NCI-H2029 (cell line): ENCODE measurements at places on chromosomes 16 and 17.

DNA sequence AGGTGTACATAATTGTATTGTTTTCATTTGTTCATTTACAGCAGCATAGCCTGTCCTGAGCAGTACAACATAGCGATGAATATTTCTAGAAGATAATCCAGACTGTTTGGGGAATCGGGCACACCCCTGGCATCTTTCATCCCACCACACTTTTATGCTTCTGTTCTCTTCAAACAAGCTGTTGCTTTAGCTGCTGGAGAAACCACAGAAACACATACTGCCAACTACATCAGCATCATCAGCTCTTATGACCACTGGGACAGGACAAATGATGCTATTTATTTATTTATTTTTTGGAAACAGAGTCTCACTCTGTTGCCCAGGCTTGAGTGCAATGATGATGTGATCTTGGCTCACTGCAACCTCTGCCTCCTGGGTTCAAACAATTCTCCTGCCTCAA is 22.6 kb upstream of the HAPSTR1 start:
- no peak for DNase-seq

- no peak for DNase-seq
These were observed 199.8 kb downstream of the NPIPA7 start for GRCh38 chr16:16578701-16579100.

DNA sequence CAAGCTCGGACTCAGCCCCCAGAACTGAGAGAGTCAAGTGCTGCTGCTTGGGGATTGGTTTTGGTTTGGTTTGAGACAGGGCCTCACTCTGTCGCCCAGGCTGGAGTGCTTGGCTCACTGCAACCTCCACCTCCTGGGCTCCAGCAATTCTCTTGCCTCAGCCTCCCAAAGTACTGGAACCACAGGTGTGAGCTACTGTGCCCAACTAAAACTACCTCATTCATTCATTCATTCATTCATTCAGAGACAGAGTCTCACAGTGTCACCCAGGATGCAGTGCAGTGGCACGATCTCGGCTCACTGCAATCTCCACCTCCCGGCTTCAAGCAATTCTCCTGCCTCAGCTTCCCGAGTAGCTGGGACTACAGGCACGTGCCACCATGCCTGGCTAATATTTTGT is 24.7 kb downstream of the UNKL start:
- DNase-seq: no peak

DNA sequence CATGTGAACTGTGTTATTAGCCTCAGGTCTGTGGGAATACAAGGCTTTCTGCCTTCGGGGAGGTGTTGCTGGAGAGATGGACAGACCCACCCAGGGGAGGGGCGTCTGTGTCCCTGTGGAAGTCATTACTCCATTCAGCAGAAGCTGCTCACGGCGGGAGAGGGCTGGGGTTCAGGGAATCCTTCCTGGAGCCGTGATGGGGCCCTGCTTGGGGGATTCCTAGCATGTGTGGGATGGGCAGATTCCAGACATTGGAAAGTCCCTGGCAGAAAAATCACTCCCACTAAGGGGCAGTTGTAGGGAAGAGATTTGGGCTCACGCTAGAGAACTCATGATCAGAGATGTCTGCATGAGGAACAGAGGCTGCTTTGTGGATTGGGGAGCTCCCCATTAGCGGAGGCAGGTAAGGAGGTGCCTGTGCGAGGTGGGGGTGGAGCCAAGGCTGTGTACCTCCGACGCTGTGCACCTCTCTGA is 56.3 kb upstream of the IL34 start:
- no peak for DNase-seq

GRCh38 chr17:77498091-77498741 is 357.4 kb downstream of the SEC14L1 start:
- DNase-seq: no peak

- DNase-seq: no peak
These were observed 64.2 kb upstream of the WSCD1 start for GRCh38 chr17:6005939-6006338.

DNA sequence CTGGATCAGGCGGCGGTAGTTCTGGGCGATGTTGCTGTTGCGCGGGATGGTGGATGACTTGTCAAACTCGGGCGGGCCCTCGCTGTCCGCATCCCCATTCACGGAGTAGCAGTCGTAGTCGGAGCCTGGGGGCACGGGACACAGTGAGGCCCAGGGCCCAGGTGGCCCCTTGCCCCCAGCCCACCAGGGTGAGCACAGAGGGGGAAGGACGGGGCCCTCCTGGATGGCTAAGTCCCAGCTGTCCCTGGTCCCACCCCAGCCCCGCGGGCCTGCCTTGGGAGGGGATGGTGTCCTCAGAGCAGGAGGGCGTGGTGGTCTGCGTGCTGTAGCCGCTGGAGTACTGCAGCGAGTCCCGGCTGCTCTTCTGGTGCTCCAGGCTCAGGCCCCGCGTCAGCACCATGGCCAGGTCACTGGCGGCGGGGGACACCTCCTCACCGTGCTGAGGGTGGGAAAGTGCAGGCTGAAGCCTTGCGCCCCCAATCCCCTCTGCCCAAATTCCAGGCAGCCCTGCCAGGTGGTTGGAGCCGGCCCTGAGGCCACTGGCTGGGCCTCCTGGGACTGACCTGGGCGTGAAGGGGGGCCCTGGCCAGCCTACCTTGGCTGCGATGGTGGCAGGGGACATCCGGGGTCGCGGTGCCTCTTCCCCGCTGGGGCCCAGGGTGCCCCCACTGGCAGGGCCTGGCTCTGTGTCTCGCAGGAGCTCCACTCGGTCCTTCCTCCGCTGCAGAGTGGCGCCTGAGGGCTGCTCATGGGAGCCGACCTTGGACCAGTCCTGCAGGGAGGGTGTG is 18.2 kb downstream of the IL34 start:
- DNase-seq: no peak

DNA sequence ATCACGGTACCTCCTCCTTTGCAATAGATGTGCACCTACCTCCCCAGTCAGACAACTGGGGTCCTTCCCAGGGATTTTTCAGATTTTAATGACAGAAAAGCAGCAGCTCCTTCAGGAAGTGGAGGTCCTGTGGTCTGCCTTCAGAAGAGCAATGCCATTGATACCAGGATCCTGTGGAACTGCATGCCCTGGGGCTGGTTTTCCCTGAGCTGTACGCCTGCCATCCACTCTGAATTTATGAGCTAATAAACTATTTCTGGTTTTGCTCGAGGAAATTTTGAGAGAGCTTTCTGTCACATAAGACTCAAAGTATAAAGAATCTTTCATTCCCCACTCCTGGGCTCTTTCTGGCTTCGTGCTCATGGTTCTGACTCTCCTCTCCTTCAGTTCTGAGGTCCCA is 10.0 kb upstream of the CCL23 start:
- no peak for DNase-seq

DNA sequence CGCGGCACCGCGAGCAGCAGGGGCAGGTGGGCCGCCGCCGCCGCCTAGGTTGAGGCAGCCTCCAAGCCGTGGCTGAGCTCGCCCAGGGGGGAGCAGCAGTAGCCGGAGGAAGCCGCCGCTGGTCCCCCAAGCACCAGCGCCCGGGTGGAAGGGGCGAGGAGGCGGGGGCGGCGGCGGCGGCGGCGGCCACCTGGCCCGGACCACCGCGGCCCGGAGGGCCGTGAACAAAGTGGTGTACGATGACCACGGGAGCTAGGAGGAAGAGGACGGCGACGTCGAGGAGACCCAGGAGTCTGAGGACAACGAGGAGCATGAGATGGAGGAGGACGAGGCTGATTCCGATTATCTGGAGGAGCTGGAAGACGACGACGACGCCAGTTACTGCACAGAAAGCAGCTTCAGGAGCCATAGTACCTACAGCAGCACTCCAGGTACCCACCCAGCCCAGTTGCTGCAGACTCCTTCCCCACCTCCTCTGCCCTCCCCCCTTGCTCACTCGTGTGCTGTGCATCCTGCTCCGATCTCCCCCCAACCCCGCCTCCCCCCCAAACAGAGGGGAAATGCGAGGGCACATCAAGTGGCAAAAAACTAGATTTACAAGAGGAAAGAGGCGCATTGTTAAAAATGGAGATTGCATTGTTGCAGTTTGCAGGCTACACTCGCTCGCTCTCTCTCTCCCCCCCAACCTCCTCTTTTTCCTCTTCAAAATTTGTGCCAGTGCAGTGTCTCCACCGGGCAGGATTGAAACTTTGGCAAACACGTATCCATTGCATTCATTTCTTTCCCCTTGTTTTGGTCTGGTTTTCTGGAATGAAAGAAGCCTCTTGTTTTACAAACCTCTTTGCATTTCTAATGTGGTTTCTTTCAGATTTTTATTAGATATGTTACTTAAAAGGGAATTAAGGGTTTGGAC is 41.8 kb upstream of the AMZ2 start:
- no peak for DNase-seq

DNA sequence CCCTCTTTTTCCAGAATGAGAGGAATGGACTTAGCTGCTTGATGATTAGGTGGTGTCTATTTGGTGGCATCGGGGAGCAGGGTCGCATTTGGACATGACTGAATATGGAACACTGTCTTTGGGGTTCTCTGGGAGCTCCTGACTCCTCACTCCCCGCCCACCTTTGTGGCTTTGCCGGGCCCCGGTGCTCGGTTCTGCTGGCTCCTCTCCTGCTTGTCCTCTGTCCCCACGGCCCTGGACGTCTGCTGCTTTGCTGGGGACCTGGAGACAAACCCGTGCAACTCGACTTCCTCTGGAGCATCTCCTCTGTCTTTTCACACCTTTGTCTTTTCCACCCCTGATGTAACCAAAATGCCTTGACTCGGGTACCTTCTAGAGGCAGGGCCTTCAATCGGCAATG is 135.7 kb downstream of the IRX3 start:
- no peak for DNase-seq

DNA sequence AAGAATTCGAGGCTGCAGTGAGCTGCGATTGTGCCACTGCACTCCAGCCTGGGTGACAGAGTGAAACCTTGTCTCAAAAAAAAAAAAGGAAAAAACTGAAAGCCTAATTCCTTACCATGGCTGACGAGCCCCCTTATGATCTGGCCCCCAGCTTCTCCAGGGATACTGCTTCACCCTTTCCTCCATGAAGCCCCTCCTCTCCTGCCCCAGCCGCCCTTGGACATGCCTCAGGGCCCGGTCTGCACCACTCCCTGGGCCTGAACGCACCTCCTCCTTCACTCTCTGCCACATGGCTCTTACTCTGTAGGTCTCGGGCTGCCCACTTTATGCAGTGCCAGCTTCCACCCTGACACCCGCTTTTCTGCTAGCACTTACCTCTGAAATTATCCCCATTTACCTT is 65.3 kb downstream of the COG7 start:
- no peak for DNase-seq

DNA sequence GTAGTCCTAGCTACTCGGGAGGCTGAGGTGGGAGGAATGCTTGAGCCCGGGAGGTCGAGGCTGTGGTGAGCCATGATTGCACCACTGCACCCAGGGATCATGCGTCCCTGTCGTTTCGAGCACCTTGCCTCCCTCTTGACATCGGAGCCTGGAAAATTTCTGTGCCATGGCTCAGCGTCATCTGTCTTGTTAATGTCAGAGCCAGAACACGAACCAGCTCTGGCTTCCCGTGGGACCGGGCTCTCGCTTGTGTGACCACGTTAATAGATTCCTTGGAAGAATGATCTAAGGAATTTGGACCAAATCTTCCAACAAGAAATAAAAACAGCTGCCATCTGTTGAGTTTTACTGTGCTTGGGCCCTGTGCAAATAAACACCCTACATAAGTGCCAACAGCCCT is 117.7 kb downstream of the ABCC1 start:
- no peak for DNase-seq

- DNase-seq: no peak
These were observed 998 bp upstream of the TMEM11 start for GRCh38 chr17:21214777-21215541.

GRCh38 chr16:72174726-72175125 is 2.8 kb upstream of the PMFBP1 start:
- no peak for DNase-seq

DNA sequence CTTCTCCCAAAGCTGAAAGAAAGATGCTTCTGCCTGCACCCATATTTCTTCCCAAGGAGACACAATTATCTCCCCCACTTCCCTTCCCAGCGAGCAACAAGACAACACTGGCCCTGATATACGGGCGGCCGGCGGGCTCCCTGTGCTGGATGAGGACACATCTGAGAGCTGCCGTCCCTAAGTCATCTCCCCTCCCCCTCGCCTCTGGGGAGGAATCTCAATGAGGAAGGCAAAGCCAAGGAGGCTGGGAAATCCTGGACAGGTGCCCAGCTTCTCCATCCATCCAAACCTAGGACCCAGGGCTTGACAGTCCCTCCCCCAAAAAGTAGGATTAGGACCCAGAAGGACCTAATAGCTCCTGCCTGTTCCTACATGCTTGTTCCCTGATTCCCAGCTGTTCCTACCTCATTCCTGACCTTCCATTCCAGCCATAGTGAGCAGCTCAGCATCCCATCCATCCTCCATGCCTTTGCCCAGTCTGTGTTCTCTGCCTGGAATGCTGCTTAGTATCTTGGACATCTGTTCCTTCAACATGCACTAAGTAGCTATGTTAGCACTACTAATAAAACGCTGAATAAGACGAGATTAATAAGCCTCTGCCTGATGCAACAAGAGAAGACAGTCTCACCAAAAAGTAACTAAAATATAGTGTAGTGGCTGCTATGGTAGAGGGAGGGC is 167.9 kb downstream of the CCT6B start:
- DNase-seq: no peak

DNA sequence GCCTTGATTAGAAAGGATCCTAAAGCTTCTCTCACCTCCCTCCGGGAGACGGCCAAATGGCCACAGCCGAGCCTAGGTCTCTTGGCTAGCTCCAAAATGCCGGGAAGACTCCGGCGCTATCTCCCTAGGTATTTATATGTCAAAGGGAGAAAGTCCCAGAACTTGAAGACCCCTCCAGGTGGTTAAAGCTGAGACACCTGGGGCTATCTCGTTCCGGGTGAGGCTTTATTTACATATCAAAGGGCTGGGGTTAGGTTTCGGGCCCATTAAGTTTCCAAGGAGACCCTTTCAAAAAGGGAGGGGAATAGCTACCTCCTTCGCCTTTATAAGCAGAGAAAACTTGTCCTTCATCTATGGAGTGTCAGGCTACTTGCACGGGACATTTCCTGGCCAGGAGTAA is 70.9 kb upstream of the KIFC3 start:
- no peak for DNase-seq

GRCh38 chr17:60646701-60647100 is 30.9 kb upstream of the BCAS3 start:
- no peak for DNase-seq

- no peak for DNase-seq
These were observed 287.7 kb downstream of the FOXL1 start for GRCh38 chr16:86865851-86866662.

DNA sequence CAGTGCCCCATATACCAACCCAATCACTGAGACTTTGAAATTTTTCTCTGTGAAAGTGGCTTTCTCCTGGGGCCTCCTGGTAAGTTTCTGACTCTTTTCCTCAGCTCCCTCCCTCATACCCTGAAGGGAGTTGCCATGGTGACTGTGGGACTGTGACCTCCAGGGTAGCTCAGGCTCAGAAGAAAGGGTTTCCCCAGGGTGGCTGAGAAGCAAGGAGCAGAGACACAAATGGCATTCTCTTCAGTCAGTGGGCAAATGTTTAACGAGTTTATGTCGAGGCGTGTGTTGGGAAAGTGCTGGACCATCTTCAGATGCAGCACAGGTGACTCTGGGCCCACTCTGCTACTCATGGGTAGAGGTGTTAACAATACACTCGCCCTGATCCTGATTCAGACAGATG is 46.8 kb downstream of the MRPS23 start:
- no peak for DNase-seq

GRCh38 chr16:8678068-8678927 is 3.9 kb downstream of the ABAT start:
- DNase-seq: no peak

- no peak for DNase-seq
These were observed 237.0 kb downstream of the HAPSTR1 start for GRCh38 chr16:9328411-9328810.
